Stimulated activated CD4-positive, alpha-beta T cell treated with anti-CD3 and anti-CD28 coated beads, Interleukin-15, amount 100 ng/mL, for 1 hour (primary cell): ENCODE measurements at places on chromosomes 5 and 9.

GRCh38 chr5:72184408-72184807, 77.1 kb downstream of the MAP1B start:
- DNase-seq, result no peak

DNA sequence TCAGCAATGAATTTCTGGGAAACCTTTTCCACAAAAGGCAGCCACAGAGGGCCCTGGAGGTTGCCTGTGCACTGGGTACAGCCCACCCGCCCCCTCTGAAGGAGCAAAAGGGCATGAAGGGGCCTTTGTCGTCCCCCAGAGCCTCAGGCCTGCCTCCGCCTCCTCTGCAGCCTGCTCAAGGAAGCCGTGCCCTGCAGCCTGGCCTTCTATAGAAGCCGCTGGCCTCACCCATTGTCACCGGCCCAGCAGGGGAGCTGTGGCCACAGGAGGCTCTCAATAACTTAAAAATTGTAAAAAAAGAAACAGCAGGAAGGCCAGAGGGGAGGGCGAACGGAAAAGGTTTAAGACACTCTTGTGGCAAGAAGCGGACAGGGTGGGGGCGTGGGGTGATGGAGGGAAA, 213.3 kb downstream of the IRX2 start:
- DNase-seq, result no peak

DNA sequence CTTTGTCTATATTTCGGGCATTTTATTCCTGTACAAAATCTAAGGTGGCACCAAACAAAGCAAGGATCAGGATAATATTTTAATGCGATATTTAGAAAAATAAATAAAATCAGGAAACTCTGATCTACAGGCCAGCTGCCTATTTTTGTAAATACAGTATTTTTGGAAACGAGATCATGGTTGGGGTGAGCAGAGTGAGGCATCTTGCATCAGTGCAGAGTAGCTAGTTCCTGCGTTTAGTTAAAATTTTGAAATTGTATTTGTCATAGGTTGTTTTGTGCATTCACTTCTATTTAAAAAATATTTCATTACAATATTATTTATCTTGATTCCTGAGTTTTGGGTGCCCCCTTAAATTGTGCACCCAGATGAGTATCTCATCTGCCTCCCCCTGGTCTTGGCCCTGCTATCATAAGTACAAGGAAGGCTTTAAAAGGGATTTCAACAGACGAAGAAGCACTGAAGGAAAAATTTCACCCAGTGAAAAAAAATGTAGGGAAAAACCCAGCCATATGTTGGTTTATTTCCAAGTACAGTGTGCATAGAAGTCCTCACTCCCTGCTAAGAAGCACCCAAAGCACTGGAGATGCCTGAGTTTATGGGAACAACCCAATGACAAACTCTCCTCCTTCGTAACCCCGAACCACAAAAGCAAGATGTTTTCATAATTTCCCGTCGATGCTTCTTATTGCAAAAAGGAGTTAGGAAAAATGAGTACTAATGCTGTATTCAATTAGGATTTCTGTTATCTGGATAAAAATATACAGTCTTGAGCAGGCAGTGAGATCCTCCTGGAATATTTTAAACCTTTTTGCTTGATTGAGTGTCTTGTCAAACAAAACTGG, 304.7 kb upstream of the CLINT1 start:
- DNase-seq, result no peak

- DNase-seq, result no peak
Measured at GRCh38 chr5:94313696-94314095, 304.7 kb downstream of the KIAA0825 start.

DNA sequence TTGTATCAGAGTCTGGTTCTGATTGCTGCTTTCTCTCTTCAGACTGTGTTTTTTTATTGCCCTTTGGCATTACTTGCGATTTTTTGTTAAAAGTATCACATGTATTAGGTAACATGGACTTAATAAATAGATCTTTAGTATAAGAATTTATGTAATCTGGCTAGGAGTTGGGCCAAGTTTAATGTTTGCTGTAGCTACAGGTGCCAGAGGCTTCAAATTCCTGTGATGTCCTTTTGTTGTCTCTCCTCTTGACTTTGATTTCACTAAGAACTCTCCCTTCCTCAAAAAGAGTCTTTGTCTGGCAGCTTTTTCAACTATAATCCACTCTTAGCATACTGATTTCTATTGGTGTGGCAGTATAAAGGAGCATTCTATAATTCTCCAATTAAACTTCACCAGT, 313.1 kb downstream of the DTWD2 start:
- no peak for DNase-seq

DNA sequence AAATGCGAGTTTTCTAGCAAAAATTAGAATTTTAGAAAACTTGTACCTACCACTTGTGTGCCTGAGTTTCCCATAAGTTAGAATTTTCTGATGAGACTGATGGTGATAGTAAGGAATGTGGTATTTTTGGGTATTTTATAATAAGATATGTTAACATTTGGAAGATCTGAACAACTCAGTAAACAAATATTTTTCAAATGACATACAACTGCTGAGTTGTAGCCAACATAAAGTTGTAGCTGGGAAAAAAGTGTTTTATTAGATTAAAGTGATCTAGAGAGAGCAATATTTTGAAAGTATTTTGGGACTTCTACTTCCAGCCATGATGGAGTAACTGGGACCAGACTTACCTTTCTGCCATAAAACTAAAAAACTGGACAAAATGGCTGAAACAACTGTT, 37.9 kb downstream of the GEMIN5 start:
- no peak for DNase-seq

DNA sequence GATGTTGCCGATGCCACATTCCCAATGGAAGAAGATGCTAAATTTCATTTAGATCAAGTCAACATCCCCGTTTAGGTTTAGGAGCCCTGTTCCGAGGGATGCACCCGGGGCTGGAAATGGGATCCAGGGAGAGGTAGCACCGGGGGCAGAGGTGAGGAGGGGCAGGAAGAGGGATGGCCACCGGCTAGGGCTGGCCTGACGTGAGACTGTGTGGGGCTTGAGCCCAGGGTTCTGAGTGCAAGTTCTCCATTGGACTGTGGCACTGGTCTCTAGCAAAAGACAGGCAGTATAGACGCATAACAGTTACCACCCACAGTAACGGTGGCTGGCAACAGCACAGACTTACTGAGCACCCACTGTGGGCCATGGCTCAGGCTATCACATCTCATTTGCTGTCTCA, 209.0 kb upstream of the MVB12B start:
- no peak for DNase-seq

- DNase-seq, result no peak
Measured at GRCh38 chr5:176157656-176158055, 80.6 kb upstream of the SIMC1 start.

GRCh38 chr5:37495210-37495609, 116.1 kb downstream of the WDR70 start:
- DNase-seq, result no peak

DNA sequence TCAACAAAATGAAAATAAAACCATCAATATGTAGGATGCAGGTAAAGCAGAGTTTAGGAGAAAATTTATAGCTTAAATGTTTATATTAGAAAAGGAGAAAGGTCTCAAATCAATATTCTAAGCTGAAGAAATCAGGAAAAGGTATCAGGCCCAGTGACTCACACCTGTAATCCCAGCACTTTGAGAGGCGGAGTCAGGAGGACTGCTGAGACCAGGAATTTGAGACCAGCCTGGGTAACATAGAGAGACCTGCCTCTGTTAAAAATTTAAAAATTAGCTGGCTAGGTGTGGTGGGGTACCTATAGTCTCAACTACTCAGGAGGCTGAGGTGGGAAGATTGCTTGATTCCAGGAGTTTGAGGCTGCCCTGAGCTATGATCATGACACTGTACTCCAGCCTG, 32.2 kb downstream of the CCDC69 start:
- no peak for DNase-seq

DNA sequence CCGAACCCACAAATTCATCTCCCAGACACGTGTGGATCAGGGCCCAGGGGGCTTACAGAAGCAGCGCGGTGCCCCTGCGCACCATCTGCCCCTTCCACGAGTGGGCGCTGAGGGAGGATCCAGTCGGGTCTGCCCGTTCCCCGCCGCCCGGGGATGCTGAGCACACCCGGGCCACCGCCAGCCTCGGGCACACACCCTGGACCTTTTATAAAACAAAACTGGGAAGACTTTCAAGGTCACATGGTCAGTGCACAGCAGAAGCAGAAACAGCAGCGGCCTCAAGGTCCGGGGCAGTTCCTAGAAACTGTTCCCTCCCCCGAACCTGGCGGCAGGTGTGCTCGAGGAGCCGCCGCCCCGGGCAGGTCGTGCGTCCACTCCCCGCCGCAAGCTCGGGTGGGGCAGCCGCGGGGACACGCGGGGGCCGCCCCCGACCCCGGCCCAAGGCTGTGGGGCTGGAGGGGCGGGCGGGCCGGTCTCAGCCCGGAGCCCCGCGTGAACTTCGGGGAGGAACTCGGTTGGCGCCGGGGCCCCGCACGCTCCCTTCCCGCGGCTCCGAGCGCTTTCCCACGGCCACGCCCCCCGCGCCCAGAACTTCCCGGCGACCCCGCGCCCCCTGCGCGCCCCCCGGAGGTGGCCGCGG, 633 bp upstream of the PPP1R26 start:
- no peak for DNase-seq

GRCh38 chr9:121538221-121538620, 38.6 kb upstream of the GGTA1 start:
- no peak for DNase-seq

DNA sequence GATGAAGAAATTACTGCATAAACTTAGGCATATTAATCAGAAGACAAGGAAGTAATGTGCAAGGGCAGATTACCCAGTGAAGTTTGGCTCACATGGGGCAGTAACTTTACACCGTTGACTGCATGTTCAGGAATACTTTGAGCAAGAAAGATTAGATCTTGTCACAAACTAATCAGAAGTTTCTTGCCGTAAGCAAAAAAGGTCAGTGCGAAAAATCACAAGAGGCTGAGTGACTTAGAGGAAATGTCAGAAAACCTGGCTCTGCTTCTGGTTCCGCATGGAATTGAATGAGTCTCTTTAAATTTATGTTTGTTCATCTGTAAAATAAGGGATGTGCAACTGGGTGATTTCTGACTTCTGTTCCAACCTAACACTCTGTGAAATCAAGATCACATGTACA, 64.4 kb downstream of the PARP8 start:
- no peak for DNase-seq

GRCh38 chr5:134092875-134093274, 21.6 kb upstream of the TCF7 start:
- no peak for DNase-seq

DNA sequence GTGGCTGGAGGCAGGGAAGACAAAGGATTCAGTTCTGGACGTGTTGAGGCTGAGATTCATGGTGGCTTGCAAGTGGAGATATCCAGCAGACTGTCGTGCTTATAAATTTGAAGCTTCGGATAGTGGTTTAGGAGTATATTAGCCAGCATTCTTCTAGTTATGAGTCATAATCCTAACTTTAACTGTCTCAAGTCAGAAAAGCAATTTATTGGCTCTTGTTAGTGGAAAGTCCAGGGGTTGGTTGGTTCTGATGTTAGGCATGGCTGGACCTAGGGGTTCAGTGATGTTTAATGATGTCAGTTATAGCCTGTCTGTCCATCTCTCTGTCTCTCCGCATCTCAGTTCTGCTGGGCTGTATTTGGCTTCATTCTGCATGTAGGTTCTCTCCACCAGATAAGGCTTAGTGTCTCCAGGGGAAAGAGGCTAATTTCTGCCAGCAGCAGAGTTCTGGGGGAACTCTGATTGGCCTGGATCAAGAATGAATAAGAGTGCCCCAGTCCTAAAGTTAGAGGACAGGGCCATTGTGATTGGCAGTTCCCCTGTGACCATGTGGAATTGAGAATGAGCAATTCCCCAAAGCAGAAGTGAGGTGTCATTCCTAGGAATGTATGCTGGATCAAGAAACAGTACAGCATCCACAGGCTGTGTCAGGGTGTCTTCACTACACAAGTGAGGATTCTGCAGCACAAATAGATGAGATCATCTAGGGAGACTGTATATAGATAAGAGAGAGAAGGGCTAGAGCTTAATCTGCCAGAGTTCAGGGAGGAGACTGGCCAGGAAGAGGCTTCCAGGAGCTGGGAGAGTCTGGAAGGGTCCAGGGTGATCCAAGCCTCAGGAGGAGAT, 72.9 kb upstream of the SHB start:
- DNase-seq, result no peak

DNA sequence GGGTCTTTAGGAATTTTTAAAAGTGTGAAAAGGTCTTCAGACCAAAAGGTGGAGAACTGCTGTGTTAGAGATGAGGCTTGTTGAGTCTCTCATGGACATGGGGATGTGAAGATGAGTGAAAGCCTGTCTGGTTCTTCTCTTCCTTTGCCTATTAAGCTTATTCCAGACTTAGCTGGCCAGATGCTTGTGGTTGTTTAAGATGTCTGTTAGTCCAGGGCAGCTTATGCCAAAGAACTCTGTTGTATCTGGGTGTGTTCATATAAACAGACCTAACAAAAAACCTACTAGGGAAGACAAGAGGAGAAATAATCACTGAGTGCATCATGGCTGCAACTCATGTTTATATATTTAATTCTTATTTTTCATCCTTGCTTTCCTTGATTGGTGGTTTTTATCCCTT, 57.5 kb upstream of the NCS1 start:
- no peak for DNase-seq

- DNase-seq, result no peak
Measured at GRCh38 chr9:32401488-32401887, 17.0 kb downstream of the ACO1 start.

DNA sequence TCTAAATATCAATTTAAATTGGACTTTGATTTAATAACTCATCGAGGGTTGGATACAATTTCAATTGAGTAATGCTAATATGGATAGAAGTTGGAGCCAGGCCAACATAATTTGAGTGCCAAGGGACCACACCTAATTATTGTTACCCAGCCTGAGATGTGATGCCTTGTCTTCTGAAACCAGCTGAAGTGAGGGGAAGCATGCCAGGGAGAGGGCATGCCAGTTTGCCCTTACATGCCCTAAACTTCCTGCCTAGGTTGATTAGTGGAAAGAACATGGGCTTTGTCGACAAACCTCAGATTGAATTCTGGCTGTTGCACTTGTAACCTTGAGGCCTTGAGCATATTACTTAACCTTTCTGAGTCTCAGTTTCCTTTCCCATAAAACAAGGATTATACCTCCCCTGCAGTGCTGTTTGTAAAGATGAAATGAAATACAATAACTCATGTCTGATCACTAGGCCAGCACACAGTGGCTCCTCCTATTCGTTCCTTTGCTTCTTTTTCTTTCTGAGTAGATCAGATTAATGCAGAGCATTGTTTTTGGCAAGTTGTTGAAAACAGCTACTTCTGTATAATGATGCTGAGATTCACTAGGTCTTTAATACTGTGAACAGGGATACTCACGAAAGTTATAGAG, 412.8 kb downstream of the TLE4 start:
- no peak for DNase-seq

GRCh38 chr5:123512611-123513461, 859 bp downstream of the CSNK1G3 start:
- DNase-seq, result peak; percentile 9

GRCh38 chr9:84652496-84653120, 16.9 kb upstream of the NTRK2 start:
- DNase-seq, result no peak

DNA sequence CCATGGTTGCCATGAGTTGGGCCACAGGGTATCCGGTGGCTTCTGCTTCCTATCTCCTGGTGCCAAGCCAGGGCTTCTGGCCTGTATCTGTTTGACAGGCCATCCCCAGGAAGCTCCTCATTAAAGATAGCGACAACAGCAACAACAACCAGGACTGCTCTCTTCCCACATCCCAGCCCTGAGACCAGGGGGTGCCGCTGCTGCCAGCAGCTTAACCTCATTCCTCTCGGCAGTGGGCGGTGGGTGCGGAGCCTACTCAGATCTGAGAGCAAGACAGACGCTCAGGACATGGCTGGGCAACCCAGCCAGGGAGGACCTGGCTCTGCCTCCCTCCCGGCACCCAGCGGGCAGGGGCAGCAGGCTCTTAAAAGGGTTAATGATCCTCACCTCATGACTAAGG, 98.3 kb downstream of the PSD2 start:
- DNase-seq, result no peak

GRCh38 chr9:136090768-136091581, 4.1 kb downstream of the NACC2 start:
- no peak for DNase-seq
